Uterine smooth muscle cell (primary cell): ENCODE measurements at places on chromosomes 13 and 19. TPM values are rescaled to one million over a fixed set of nuclear protein-coding genes. Genes with fewer than 3 reads are reported as not detected.

The TMC4 gene
- total RNA-seq = 0.87 TPM in 1 of 2 replicates, not detected in the other

The ELSPBP1 gene
- not detected in 2 replicates for total RNA-seq

The APOC4 gene
- total RNA-seq = not detected in 2 replicates

The MYBPC2 gene
- total RNA-seq = not detected in 2 replicates
